ENCODE measurements at places on chromosomes 1 and 21.
A peak's percentile ranks its signal among the peaks of the same experiment; 100 is the strongest.

- no peak for DNase-seq
Observed at GRCh38 chr1:3363023-3363422, 91.4 kb upstream of the ARHGEF16 start.

DNA sequence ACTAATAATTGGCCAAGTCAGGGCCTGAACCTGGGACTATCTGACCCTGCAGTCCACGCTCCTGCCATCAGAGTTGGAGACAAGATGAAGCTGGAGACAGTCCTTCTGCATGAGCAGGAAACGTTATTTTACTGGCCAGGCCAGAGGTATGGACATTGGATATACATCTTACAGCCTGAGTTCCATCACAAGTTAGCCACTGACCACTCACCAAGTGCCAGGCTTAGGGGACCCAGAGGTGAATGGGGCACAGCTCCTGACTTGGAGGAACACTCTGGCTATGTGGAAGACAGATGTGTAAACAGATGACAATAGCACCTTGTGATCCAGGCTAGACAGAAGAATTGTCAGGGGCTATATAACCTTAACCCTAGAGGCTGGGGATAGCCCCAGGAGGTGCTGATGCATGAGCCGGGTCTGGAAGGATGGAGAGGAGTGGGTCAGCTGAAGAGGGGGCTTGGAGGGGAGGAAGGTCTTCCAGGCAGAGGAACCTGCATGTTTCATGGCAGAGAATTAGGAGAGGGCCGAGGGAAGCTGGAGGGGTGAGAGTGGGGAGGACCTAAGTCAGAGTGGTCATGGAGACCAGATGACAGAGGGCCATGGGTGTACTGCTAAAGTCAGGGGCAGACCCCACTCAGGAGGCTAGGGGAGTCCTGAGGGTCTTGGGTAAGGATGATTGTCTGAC lies 52.5 kb upstream of the DMRTB1 start:
- DNase-seq: no peak

DNA sequence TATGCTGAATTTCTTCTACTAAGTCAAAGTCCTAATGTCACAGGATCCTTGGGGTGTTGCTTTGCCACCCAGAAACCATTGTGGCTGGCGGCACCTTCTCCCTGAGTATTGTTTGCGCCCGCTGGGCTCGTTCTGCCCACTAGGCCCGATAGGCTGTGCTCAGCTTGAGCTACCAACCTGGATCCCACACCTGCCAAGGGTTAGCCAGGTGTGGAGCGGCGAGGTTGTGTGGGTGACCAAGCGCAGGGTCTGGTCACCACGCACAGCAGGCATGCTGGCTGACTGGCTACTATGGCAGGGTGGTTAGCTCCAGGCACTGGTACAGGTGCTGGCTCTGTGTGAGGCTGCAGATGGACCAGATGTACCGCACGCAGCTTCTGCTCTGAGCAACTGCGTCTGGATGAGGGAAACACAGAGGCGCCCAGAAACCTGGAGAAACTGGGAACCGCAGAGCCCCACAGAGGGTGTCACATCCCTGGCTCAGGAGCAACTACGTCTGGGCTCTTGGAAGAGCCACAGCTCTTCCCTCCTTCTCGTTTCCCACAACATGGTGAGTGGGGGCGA lies 50.3 kb upstream of the SCYL3 start:
- DNase-seq: no peak

- DNase-seq: peak; percentile 43
Observed at GRCh38 chr21:26849428-26850115, 4.4 kb upstream of the ADAMTS1 start.

GRCh38 chr1:8571200-8571984 lies 246.0 kb downstream of the RERE start:
- no peak for DNase-seq

GRCh38 chr1:24516506-24516905 lies 13.9 kb downstream of the RCAN3 start:
- DNase-seq: no peak

GRCh38 chr1:154479764-154480421 lies 22.1 kb upstream of the TDRD10 start:
- DNase-seq: peak; percentile 73

DNA sequence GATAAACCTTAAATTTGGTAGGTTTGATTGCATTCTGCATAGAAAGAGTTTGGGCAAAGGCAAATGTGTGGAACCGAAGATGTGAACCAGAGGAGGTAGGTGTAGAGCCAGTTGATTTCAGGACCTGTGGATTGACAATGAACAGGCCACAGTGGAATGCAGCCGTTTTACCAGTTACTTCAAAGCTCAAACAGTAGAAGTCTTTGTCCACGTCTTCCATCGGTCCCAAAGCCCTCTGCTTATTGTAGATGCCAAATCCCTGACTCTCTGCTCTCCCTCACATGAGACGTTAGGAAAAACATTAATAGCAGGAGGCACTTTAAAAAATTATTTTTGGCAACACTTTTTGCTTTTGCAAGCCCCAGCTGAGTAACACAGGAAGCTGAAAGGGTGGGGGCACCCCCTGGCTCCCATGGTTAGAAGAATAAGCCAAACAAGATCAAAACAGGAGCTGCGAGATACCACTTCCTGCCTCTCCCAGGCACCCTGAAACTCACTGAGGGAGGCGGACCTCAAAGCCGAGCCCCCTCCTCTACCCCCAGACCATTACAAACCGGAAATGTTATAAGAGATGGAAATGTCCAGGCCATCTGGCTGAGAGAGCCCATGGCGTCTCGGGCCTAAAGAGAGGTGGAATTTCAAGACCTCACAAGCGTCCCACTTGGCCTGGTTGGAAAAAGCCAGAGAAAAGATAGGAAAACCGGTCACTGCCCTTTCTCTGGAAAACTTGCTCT lies 13.5 kb downstream of the TRAF3IP3 start:
- no peak for DNase-seq

- DNase-seq: no peak
Observed at GRCh38 chr1:182677397-182678098, 6.8 kb downstream of the RGS8 start.

DNA sequence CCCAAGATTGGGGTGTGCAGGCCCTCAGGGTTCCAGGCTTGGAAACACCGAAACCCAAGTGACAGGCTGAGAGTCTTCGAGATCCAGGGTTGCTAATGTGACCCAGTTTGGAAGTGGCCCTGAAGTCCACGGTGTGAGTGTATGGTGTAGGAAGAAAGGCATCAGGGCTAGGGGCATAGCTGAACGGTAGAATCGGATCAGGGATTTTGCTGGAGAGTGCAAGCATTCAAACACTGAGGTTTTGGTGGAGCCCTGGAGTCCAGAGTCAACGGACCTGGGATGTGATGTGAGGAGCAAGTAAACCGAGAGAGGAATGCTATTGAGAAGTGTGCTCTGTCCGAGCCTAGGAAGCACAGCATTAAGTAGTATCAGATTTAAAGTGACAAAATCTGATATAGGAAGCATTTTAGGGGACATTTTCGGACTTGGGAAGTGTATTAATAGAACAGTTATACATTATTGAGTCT lies 958 bp downstream of the NFYC start:
- no peak for DNase-seq

GRCh38 chr1:167330601-167331293 lies 110.1 kb downstream of the POU2F1 start:
- DNase-seq: no peak

Measured in cerebellum (tissue), 4 donors.